ENCODE measurements at places on chromosomes 6 and 20. TPM values are rescaled to one million over a fixed set of nuclear protein-coding genes. Genes with fewer than 3 reads are reported as not detected.

The ZNF322 gene
- total RNA-seq: 11.8 TPM

The IL17A gene
- total RNA-seq: not detected

The HAO1 gene
- not detected for total RNA-seq

The NRSN1 gene
- not detected for total RNA-seq

The IRAK1BP1 gene
- total RNA-seq: 3.2 TPM

The NMBR gene
- not detected for total RNA-seq

The SPATA2 gene
- 3.0 TPM for total RNA-seq

The ULBP1 gene
- 4.3 TPM for total RNA-seq

The SLC32A1 gene
- not detected for total RNA-seq

The BMP7 gene
- not detected for total RNA-seq

The LHFPL5 gene
- not detected for total RNA-seq

The RIPOR3 gene
- 0.35 TPM for total RNA-seq

All from myometrial cell (primary cell).